ENCODE measurements at places on chromosomes 2 and 18.

- DNase-seq = no peak
Measured at GRCh38 chr2:69796174-69796573, 33.3 kb upstream of the GMCL1 start.

GRCh38 chr2:96267159-96267971, 1.3 kb downstream of the CIAO1 start:
- DNase-seq = no peak

- DNase-seq = no peak
Measured at GRCh38 chr18:11761553-11761952, 72.5 kb downstream of the GNAL start.

- DNase-seq = no peak
Measured at GRCh38 chr2:190456833-190457232, 48.7 kb downstream of the MFSD6 start.

- no peak for DNase-seq
Measured at GRCh38 chr2:10238991-10239485, 63.7 kb upstream of the HPCAL1 start.

DNA sequence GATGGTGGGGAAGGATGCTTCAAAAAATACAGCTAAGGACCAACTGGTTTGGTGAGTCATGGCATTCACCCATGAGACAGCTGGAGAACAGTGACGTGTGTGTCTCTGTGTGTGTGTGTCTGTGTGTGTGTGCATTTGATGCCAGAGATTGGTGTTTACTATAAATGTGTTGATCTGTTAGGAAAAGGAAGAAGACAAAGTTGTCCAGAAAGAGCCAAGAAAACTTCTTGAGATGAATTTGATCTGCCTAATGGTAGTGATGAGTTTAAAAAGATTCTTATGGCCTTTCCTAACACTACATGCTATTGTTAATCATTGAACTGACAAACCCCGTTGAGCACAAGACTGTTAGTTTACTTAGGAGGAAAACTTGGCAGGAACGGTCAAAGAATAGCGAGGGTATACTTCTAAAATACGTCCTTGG, 36.4 kb upstream of the IL1R1 start:
- no peak for DNase-seq

DNA sequence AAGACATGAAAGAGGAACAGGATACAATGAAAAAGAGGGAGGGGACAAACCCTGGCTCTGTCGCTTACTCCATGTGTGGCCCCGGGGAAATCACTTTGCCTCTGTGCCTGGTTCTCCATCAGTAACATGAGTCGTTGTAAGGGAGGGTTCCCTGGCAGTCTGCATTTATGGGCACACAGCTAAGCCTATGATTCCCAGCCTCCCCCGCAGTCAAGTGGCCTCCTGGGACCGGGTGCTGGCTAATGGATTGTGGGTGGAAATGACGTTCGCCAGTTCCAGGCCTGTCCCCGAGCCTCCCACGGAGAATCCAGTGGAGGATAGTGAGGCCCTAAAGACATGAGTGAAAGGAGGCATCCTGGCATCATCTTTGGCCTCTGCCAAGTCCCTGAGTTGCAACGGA, 42.7 kb downstream of the SFXN5 start:
- no peak for DNase-seq

- no peak for DNase-seq
Measured at GRCh38 chr2:79596403-79596802, 83.6 kb downstream of the CTNNA2 start.

- no peak for DNase-seq
Measured at GRCh38 chr18:31204166-31204565, 41.5 kb upstream of the DSC1 start.

- DNase-seq = no peak
Measured at GRCh38 chr2:7031547-7032245, 114.5 kb downstream of the RNF144A start.

- no peak for DNase-seq
Measured at GRCh38 chr18:58653814-58654509, 17.3 kb upstream of the MALT1 start.

GRCh38 chr2:203201426-203201825, 37.4 kb upstream of the CYP20A1 start:
- DNase-seq = no peak

DNA sequence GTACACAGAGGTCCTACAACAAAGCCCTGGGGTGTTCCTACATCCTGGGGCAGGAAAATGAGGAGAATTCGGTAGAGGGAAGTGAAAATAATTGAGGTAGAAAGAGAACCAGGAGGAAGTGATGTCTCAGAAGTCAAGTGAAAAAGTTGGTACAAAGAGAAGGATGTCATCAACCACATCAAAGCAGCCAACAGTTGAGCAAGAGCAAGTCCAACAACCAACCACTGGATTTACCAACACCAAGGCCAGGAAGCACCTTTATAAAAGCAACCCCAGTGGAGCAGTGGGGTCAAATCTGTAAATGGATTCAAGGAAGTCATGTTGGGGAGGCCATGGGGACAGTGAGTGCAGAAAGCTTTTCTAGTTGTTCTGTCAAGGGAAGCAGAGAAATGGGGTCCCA, 360.4 kb downstream of the ZNF516 start:
- DNase-seq = no peak

DNA sequence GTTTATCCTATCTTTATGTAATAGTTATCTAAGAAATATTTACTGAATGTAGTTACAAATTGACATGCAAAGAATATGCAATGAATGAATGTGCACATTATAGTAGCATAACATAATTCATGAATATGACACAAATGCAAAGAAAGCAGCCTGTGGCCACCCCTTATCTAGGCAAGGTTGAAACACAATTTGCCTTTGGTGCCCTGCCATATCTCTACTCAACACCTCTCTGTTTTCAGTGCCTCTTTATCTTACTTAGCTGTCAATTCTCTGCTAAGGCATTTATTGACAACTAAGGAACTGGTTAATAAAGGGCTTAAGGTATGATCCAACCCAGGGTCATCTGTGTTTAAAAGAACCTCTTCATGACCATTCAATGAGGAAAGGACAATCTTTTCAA, 18.9 kb downstream of the REV1 start:
- no peak for DNase-seq

DNA sequence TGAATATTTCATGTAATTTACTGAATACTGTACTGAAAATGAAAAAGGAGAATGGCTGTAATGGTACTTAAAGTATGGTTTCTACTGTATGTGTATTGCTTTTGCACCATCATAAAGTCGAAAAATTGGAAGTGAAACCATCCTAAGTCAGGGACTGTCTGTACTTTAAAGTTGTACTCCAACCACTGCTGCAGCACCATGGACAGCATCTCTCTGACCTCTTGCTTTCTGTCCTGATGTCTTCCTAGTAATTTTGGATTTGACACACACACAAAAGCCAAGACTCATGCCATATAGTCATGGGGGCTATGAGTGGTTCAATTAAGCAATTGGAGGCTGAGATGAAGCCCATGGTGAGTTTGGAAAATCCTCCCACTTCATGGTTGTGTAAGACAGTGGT, 256.3 kb upstream of the PKDCC start:
- DNase-seq = no peak

- DNase-seq = no peak
Measured at GRCh38 chr2:239399433-239399920, 1.3 kb downstream of the HDAC4 start.

- no peak for DNase-seq
Measured at GRCh38 chr2:27494284-27494943, 586 bp downstream of the FNDC4 start.

- DNase-seq = no peak
Measured at GRCh38 chr2:199596549-199596948, 138.8 kb upstream of the SATB2 start.

DNA sequence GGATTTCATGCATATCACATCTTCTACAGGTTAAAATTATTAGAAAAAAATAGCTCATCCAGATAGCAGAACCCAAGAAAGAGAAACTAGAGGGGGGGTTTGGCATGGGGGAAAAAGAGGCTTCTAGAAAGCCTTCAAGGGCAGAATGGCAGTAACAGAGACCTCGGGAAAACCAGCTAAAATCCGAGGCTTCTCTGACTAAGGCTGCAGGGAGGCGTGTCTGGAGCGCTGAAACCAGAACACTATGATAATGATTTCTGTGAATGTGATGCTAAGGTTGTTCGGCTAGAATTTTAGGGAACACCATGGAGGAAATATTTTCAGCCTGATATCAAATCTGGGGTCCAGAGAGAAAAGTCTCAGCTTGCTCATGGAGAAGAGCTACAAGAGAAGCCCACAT, 73.0 kb downstream of the ATP8B1 start:
- no peak for DNase-seq

GRCh38 chr2:20378891-20379519, 28.4 kb upstream of the PUM2 start:
- DNase-seq = no peak

DNA sequence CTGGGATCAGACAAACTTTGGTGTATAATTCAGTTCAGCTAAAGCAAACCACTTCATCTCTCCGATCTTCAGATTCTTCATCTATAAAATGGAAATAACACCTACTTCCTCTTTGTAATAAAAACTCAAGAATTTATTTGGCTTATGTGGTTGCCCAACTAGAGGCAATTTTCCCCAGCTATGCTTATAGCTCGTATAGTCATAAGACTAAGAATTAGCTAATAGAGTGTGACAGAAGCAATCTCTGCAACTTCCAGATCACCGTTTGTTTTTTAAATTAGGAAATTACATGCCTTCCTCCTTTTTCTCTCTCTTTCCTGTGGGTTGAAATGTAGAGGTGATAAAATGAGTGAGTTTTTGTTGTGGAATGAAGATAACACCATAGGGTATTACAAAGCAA, 35.3 kb upstream of the KCNF1 start:
- DNase-seq = no peak

DNA sequence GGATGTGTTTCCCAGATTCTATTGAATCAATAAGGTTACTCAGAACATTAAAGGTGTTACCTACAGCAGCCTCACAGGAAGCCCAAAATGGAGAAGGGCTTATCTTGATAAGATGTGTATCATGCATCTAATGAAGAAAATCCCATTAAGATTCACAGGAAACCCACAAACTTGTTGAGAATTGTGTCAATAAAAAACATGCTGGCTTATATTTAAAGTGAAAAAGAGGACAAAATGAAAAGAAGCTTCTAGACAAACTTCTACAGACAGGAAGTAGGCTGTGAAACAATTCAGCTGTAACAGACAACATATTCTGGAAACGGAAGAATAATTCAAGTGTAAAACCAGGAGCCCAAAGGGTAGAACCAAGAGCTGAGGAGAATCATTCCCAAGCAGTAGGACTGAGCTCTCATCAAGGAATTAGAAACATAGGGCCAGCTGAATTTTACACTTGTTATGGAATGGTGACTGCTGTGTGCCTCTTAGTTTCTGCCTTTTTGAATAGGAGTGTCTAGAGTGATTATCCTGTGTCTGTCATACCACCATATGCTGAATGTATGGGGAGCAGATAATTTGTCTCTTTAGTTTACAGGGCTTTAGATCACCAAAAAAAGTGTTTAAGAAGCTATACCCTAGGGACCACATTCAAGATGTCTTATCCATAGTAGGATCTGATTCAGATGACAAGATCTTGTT, 9.6 kb downstream of the IMMT start:
- no peak for DNase-seq

DNA sequence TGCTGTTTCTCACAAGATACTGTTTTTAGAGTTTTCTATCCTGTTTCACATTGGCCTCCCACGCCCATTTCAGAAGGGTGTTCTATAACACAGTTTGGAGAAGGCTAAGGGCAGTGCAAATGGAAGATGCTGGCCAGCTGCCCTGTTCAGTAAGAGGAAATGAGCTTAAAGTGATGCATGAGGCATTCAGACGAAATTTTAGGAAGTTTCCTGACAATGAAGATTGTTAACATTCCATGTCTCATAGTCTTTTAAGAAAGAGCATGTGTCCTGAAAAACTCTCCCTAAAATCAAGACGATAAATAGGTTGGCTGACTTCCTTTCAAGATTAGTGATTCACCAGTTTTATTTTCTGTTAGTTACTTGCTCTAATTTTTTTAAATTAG, 484.2 kb upstream of the NRP2 start:
- DNase-seq = no peak

- no peak for DNase-seq
Measured at GRCh38 chr2:203583084-203583695, 48.1 kb upstream of the RAPH1 start.

DNA sequence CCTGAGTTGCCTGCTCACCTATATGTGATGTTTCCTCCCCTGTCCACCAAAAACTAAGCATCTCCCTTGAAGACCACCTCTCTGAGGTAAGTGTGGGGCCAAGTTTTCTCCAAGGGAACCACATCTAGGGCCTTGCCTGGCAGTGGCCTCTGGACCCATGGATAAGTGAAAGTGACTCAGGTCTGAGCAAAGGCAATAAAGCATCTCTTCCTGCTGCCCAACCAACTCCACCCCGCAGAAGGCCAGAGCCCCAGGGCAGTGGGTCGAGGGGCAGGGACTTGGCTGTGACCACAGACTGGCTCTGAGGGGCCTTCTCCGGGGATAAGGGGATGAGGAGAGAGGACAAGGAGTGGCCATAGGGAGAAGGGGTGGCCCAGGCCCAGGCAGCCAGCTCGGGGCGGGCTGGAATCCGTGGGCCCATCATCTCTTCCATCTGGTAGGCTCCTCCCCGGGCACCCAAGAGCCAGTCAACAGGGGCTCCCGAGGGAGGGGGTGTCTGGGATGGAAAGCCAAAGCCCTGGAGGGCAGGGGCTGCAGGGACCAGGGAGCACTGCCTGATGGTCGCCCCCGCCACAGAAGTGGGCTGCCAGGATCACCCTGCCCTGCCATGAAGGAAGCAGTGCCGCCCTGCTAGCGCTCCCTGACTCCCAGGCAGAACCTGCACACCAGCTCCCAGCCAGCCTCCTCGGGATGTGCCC, 33.4 kb downstream of the EMX1 start:
- DNase-seq = no peak

DNA sequence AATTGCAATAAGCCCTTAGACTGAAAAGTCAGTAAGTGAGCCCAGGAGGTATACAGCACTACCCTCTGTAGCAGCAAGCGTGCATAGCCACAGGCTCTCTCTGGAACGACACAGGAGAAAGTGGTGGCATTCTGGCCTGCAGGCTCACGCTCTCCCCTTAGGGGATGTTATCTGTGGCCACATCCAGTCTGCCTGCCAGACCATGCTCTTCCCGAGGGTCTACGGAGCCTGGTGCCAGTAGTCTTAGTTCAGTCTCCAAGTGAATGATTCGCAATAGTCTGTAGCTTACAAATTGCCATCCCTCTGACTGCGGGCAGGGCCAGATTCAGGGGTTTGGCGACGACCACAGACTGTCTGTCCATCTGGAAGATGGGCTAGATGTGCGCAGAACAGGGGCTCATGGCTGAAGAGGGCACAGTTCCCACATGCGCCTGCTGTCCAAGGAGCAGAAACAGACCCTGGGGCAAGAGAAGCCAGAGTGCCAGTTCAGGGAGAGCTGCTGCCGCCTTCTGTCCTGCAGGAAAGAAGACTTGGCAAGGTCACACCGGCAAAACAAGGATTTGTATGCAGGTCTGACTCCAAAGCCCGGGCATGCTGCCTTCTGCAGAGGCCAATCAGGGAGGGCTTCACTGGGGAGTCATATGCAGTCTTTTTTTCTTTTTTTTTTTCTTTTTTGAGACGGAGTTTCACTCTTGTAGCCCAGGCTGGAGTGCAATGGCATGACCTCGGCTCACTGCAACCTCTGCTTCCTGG, 3.5 kb upstream of the KLF11 start:
- no peak for DNase-seq

GRCh38 chr2:179264368-179265081, at the start of gene SESTD1:
Gene SESTD1 (minus strand): TSS chr2:179264832. CDS start chr2:179191841, 72,991 bp downstream.
- peak; percentile 9 for DNase-seq

- no peak for DNase-seq
Measured at GRCh38 chr2:238585836-238586821, 159.4 kb downstream of the ASB1 start.

GRCh38 chr2:59912042-59912441, 641.4 kb downstream of the BCL11A start:
- no peak for DNase-seq

GRCh38 chr2:134269972-134270735, 16.3 kb downstream of the MGAT5 start:
- DNase-seq = no peak

Measured in activated naive CD8-positive, alpha-beta T cell treated with anti-CD3 and anti-CD28 coated beads, Interleukin-2, amount 50 U/mL, for 16 hours (primary cell).